ENCODE measurements at places on chromosomes 4 and X.

- no peak for DNase-seq
Observed at GRCh38 chr4:140693562-140693961, 62.6 kb downstream of the TBC1D9 start.

DNA sequence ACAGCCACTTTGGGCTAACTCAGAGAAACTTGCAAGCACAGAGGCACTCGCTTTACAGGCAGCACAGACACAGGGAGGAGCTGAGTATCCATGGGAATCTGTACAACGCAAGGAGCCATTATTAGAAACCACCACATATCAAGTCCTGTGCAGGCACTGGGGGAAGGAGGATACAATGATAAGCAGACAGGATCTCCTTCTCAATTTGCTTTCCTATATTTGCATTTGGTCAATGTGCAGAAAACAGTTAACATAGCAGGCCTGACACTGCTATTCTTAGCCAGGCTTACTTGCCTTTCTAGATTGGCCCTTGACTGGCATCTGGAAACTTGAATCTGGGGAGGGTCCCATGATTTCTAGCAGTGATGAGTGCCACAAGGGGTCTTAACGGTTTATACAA is 65.8 kb downstream of the TEC start:
- DNase-seq: no peak

DNA sequence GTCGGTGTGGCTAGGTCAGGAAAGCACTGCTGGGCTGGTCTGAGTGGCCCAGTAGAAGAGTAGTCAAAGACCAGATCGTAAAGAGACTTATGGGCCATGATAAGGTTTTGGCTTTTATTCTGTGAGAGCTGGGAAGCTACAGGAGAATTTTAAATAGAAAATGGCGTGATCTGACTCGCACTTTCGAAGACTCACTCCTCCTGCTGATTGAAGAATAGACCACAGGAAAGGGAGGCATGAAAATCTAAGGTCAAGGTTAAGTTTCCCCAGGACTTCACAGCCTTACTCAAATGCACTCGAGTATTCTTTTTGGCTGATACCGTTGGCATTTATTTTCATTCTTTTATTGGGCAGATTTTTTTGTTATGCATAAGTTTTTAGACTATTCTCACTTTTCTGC is 231.4 kb upstream of the ANKRD50 start:
- DNase-seq: no peak

- DNase-seq: no peak
Observed at GRCh38 chrX:135437867-135438733, 16.4 kb downstream of the SMIM10L2A start.

- no peak for DNase-seq
Observed at GRCh38 chr4:156495091-156495490, 476.5 kb downstream of the PDGFC start.

- no peak for DNase-seq
Observed at GRCh38 chrX:7263961-7264360, 116.0 kb upstream of the PUDP start.

- DNase-seq: no peak
Observed at GRCh38 chr4:67929426-67929825, 33.9 kb downstream of the TMPRSS11A start.

- no peak for DNase-seq
Observed at GRCh38 chrX:78029663-78030062, 60.2 kb upstream of the PGAM4 start.

DNA sequence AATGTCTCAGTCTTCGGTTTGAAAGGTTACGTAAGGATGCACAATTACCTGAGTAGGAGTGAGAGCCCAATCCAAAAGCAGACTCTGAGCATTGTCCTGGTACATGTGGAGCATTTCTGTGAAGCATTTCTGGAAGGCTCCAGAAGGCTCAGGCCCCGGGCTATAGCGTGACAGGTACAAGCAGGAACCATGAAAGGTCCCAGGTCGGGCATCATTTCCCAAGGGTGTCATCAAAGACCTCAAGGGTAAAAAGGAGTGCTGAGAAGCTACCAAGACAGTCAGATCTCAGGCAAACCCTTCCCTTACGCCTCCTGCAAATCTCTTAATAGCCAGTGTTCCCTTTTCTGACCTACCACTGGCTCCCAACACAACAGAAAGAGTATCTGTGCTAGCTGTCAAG is 30.8 kb downstream of the GPC4 start:
- no peak for DNase-seq

DNA sequence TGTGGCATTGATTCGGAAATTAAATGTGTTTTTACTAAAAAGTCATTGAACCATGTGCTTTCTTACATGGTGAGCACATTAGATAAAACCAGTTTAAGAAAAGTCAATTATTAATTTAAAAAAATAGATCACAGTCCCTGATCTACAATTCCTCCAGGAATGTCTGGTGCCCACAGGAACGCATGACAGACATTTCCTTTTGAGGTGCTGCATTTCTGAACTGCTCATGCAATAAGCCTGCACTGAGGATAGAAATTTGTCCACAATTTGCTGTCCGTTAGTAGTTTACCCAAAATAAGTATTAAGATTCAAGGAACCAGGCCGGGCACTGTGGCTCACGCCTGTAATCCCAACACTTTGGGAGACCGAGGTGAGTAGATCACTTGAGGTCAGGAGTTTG is 8.2 kb upstream of the ADAMTS3 start:
- no peak for DNase-seq

GRCh38 chr4:98433691-98434090 is 172.5 kb downstream of the RAP1GDS1 start:
- DNase-seq: no peak

DNA sequence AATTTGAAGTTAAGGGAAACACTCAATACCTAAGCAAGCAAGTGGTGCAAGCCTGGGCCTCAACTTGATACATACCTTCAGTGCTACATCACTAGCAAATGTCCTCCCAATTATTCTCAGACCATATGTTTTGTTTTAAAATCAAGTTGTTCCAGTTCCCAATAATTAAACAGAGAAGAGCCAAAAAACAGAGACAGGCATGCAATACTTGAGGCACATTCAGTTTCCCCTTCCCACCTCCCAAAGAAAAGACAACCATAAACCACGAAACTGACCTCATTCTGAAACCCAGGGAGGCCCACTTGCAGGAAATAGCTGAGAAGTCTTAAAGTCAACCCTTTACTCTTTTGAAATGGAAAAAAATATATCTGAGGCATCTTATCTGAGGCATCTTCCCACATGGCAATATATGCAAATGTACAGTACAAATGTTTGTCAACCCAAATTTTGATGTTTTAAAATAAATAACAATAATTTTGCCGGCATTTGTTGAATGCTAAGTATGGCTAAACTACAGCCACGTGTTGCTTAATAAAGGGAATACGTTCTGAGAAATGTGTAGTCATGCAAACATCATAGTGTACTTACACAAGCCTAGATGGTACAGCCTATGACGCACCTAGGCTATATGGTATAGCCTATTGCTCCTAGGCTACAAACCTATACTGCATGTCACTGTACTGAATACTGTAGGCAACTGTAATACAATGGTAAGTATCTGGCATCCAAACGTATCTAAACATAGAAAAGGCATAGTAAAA is 147.5 kb downstream of the TSPAN5 start:
- peak; percentile 47 for DNase-seq

DNA sequence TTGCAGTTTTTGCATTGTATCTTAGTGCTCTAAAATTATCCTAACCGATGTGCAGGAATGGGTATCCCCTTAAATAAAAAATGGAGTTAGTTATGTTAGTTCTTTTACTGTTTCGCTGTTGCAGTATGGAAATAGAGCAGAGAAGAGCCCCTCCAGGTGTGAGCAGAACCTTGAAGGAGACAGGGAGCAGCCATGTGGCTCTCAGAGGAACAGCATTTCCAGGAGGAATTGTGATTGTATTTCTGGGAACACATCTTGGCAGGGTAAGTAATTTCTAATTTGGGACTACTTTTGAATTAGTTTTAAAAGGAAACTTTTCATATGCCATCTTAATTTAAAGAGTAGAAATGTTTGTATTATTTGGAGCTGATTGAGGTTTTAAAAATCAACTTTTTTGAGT is 5.3 kb upstream of the CCDC158 start:
- no peak for DNase-seq

DNA sequence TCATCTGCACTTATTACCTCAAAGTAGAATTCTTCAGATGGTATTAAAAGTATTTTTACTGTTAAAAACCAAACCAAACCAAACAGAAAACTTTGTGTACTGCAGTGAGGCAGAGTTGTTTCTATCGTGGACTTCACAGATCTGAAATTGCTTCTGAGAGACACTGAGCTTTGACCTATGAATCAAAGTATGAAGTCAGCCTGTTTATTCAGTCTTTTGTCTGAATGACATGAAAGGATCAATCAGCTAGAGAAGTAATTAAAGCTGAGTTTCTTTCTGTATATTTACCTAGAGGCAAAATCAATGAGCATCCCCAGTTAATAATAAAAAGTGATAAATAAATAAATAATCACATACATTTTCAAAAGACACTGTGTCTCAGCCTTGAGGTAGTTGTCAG is 2121.0 kb downstream of the PCDH7 start:
- no peak for DNase-seq

DNA sequence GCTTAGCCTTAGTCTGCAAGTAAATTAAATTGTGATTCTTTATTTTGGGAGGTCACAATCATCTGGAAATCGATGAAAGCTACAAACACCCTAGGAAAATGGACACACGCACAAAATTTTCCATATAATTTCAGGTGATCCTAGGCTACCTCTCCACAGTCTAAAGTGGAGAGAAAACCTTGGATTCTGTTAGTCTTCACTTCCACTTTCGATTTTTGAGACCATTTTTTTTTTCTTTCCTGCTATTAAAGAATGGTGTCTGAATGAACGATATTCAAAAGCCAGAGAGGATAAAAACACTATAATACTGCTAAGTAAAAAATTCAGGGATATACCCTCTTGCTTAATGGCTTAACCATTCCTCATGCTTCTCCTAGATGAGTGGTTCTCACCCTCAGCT is 1.7 kb downstream of the FBXL5 start:
- no peak for DNase-seq

DNA sequence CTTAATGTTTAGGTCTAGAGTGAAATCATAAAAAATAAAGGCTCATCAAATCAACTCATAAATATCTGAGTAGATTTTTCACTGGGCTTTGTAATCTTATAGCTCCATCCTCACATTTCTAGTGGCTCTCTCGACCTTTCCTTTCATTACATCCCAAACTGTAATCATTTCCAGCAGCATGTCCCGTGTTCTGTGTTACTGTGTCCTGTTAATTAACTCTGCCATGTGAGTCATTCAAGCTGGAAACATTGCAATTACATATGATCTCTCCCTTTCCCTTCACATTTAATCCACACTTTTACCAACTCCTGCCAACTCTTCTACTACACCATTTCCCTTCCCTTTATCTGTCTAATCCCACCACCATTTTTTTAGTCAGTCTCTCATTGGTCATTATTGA is 75.5 kb downstream of the UGT8 start:
- DNase-seq: no peak

GRCh38 chr4:177573507-177573906 is 131.3 kb upstream of the AGA start:
- DNase-seq: no peak

- no peak for DNase-seq
Observed at GRCh38 chr4:4912155-4912554, 52.7 kb downstream of the MSX1 start.

DNA sequence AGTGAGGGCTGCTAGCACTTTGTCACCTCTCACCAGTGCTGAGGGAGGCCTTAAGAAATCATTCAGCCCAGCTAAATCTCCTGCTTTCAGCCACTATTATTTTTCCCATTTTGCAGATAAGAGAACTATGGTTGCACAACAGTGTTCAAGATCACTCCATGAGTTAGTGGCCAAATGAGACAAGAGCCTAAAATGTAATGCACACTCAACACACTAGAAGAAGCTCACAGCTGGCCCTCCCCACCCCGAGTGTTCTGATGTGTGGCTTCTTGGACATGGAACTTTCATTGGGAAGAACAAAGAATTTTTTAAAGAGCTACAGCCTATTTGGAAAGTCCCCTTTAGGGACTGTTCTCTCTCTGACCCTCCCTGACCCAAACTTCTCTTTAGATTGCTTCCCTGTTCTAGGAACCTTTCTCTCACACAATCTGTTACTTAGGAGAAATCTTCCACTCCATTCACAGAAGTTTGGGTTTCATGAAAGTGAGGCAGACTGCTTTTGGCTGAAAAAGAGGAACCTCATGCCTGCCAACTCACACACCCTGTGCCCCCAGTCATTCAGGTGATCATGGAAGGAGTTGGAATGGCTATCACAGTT is 44.0 kb upstream of the CT47C1 start:
- no peak for DNase-seq

GRCh38 chr4:61619528-61619927 is 419.4 kb downstream of the ADGRL3 start:
- DNase-seq: no peak

DNA sequence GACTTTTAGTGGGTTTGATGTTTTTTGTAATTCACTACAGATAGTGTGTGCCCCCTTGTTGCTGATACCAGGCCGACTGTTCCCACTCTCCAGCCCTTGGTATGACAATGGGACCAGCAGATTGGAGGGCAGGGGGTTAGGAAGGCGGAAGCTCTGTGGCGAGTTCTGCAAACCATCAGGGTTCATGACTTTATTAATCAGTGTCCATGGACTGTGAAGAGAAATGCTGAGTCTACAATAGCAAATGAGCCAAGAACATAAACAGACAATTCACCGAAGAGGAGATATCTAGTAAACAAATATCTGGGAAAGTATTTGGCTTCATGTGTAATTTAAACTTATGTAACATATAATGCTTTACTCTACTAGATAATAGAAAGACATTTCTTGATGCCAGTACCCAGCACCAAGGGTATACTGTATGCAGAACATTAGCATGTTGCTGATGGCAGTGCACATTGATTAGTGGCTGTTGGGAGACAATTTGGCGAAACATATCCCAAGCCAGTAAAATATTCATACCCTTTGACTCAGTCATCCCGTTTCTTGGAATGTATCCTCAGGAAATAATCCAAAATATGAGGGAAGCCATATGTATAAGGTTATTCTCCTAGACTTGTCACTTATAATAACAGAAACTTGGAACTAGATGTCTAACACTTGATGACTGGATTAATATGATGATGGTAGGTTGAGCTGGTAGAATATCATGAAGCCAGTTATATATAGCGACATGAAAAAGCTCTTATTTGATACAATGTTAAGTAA is 169.4 kb downstream of the PTTG2 start:
- no peak for DNase-seq

GRCh38 chr4:181698221-181698620 is 545.0 kb upstream of the TENM3 start:
- no peak for DNase-seq

GRCh38 chrX:48107717-48108116 is 22.7 kb upstream of the SPACA5B start:
- no peak for DNase-seq

- DNase-seq: no peak
Observed at GRCh38 chr4:85491527-85491926, 16.6 kb downstream of the ARHGAP24 start.

DNA sequence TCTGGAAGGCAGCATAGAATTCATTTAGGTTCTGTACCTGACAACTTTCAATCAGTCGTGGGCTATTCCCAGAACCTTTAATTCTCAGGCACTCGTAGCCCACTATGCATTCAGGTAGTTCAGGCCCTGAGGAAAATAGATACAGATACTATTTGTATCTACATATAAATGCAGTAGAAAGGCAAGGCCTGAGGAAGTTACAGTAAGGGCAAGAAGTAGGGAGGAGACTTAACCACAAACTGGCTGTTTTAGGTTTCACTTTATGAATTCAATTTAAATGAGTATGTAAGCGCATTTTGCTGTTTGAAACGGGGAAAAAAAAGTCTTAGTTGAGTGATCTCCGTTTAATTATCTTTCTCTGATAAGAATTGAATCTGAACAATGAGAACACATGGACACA is 529.4 kb upstream of the ATOH1 start:
- DNase-seq: no peak

Data from brain pericyte (primary cell).